MM.1S (cell line): ENCODE measurements at places on chromosomes 5 and 9.

- DNase-seq, result no peak
Measured at GRCh38 chr5:75482482-75482881, 28.9 kb downstream of the CERT1 start.

DNA sequence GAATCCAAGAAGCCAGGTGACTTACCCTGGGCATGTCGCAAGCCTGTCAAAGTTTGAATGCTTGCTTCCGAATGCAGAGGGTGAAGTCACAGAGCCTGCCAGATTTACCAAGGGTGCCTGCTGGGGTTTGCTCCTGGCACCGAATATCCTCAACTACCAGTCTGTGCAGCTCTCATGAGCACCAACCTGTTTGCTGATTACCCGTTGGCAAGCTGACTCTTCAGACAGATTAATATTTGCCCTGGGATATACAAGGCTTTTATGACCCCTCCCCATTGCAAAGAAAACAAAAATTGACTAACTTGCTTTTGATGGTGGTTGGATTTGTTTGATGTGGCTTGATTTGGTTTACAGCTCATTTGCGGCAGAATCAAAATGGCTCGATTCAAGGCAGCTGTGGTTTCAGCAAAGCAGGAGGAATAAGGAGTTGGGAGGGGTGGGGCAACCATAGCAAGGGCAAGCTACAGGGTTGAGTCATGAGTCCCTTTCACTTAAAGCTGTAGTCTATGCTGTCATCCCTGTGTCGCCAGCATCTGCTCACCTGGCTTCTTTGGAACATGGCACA, 82.3 kb upstream of the AGXT2 start:
- no peak for DNase-seq

- no peak for DNase-seq
Measured at GRCh38 chr5:91331705-91332104, 51.4 kb downstream of the ARRDC3 start.

DNA sequence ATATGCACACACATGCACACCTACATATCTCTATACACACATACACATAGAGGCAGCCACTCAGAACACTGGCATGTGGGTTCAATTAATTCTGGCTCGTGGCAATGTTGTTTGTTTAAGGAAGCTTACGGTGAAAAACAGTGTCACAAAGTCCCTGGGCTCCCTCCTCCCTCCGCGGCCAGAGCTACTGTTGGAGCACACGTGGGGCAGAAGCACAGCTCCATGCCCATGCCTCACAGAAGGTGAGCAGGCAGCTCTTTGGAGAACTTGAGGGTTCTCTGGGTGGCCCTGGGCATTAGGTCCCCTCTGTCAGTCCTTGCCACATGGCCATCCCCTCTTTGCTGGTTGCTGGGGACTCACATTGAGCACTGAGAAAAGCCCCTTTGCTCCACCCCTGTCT, 107.5 kb downstream of the GADD45G start:
- no peak for DNase-seq

GRCh38 chr9:38437193-38437823, 13.1 kb upstream of the IGFBPL1 start:
- no peak for DNase-seq
